ENCODE measurements at places on chromosomes 13 and 19.

DNA sequence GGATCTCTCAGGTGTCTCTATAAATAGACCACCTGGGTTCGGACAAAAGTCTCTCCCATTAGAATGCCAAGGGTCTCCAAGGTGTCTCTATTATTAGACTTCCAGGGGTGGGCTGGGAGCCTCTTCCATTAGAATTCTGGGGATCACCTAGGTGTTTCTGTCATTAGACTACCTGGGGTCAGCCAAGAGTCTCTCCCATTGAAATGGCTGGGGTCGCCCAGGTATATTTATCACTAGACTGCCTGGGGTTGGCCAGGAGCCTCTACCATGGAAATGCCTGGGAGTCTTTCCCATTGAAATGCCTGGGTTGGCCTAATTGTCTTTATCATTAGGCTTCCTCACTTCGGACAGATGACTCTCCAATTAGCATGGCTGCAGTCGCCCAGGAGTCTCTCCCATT lies 1565.5 kb downstream of the UQCRFS1 start:
- no peak for DNase-seq

DNA sequence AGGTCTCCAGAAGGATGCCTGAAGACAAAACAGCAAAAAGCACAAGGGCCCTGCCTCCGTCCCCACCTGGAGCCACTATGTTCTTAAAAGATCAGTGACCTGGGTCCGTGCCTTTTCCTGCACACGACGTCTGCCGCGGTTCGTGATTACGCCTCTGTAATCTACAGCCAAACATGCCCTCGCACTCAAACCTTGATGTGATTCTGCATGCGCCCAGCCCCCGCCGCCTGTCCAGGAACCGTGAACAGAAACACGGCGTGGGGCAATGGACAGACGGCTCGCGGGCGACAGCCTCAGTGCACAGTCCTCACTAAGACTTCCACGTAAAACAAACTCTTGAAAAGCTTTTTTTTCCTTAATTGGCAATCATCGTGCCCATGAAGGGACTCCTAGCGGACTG lies 15.5 kb downstream of the C13orf46 start:
- DNase-seq: no peak

GRCh38 chr19:48310227-48310626 lies 15.1 kb upstream of the EMP3 start:
- DNase-seq: no peak

DNA sequence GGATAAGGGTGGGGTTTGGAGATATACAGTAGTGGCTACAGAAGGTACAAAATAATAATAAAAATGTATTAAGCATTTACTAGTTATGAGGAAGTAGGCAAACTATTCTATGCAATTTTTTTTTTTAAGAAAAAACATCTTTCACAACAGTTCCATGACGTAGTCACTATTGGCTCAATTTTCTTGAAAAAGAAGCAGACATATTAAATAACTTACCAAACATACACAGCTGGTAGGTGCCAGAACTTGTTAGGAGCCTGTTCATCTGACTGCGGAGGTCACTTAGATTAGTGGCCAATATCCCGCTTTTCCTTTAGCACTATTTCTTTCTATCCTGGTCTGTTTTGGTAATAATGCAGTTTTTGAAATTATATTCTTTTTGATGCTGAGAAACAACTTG lies 593.5 kb downstream of the KCTD12 start:
- no peak for DNase-seq

DNA sequence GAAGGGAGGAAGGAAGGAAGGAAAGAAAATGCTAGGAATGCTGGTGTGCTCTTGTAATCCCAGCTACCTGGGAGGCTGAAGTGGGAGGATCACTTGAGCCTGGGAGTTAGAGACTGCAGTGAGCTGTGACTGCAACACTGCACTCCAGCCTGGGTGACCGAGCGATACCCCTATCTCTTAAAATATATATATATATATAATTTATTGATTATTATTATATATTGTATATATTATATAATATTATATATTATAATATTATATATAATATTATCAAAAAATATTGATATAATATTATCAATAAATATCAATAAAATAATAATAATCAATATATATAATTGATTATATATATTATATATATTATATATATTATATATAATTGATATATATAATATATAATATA lies 8.6 kb upstream of the ADGRL1 start:
- DNase-seq: no peak

GRCh38 chr19:27860309-27860934 lies 1352.5 kb downstream of the UQCRFS1 start:
- DNase-seq: no peak

DNA sequence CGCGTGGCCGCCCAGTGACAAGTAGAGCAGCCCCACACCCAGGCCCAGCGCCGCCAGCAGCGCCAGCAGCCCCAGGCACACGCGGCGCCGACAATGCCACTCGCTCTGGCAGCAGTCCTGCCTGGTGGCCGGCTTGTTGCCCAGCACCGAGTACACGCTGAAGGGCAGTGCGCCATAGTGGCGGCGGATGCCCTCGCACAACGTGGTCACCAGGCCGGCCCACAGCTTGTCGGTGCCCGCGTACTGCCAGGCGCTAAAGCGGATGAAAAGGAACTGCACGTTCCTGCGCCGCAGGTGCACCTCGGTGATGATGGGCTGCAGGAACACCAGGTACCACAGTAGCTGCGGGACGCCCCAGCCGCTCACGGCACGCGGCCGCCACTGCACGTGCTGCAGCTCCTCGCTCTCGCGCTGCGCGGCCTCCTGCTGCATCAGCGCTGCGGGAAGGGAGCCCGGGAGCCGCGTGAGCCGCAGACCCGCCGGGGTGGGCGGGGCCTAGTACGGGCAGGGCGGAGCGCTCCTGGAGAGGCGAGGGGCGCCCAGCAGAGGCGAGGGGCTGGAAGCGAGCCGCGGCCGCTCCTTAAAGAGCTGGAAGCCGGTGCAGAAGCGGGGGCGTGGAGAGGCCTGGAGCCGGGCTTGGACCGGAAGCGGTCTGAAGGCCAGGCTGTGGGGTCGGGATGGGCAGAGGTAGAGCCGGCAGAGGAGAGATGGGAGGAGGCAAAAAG lies 7.3 kb downstream of the NKPD1 start:
- DNase-seq: peak; percentile 31

DNA sequence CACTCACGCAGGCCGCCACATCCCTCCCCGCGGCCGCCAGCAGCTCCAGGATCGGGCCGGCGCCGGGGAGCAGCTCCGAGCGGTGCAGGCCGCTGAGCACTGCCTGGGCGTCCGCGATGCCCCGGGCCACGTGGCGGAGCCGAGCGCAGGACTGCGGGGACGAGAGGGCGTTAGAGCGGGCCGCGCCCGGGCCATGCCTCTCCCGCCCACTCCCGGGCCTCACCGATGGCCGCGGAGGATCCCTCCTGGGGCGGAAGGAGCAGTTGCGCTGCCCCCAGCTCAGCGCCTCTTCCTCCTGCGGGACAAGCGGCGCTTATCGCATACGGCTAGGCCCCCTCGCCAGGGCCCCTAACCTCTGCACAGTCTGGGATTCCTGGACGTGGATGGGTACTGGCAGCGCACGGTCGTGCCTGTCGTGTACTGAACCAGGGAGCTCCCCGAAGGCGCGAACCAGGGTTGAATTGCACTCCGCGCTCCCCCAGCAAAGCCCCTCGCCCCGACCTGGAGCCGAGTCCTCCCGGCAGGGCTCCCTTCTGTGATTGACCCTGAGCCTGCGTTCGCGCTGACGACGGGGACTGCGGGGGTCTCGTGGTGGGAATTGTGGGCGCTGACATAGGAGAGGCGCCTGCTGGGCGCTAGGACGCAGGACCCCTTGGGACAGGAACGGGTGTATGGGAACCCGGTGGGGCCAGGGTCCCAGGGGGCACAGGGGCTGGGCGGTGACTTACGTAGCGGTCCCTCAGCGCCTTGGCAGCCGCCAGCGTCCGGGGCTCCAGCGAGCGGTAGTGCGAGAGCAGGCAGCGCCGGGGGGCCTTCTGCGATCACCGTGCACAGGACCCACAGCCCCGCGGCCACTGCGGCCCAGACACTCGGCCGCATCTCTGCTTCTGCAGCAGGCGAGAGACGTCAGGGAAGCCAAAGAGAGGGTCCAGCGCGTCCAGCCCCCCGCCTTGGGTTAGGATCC lies 673 bp downstream of the IFNL4 start:
- no peak for DNase-seq

GRCh38 chr19:55642153-55643002 lies 1.1 kb upstream of the ZNF581 start:
- no peak for DNase-seq

- no peak for DNase-seq
These were observed 293.6 kb downstream of the DNAJC15 start for GRCh38 chr13:43316946-43317353.

DNA sequence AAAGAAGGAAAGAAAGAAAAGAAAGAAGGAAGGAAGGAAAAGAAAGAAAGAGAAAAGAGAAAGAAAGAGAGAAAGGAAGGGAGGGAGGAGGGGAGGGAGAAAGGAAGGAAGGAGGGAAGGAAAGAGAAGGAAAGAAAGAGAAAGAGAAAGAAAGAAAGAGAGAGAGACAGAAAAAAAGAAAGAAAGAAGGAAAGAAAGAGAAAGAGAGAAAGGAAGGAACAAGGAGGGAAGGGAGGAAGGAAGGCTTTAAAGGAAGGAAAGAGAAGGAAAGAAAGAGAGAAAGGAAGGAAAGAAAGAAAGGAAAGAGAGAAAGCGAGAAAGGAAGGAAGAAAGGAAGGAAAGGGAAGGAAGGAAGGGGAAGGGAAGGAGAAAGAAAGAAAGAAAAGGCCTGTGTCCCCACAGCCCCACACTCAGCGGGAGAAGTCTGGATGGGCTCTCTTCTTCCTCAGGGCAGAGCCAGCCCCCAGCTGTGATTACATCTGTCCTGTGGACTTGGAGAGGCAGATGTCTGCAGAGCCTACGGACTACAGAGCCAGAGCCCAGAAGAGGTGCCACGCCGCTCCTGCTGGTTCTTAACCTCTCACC lies 9.6 kb downstream of the PTPRH start:
- no peak for DNase-seq

- DNase-seq: no peak
These were observed 149.6 kb downstream of the IER2 start for GRCh38 chr19:13299838-13300237.

GRCh38 chr19:45191375-45191774 lies 12.8 kb downstream of the BLOC1S3 start:
- no peak for DNase-seq

- DNase-seq: no peak
These were observed 76.5 kb downstream of the FGF14 start for GRCh38 chr13:102325321-102325720.

DNA sequence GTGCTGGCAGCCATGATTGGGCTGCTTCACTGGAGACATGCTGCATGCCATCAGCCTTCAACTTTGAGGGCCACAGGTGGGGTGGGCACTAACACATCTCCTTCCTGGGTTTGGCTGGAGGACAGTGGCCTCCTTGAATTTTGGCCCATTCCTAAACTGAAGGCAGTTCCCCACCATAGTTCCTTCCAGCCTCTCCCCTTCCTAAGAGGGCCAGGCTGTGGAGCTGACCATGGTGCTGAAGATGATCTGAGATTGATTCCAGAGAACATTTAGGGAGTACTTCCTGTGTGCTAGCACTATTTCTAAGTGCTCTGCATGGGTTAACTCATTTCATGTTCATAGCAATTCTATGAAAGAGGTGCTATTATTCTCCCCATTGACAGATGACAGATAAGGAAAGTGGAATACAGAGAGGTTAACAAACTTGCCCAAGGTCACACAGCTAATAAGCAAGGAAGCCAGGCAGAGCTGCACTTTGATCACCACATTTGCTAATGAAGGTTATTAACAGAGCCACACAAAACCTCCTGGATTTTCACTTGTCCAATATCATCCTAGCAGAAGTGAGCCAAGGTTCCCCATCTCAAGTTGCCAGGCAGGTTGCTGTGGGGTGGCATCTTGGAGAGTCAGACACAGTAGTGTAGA lies 175.3 kb downstream of the ZIC5 start:
- DNase-seq: no peak

GRCh38 chr13:56189439-56189838 lies 951.3 kb upstream of the PRR20A start:
- DNase-seq: no peak

DNA sequence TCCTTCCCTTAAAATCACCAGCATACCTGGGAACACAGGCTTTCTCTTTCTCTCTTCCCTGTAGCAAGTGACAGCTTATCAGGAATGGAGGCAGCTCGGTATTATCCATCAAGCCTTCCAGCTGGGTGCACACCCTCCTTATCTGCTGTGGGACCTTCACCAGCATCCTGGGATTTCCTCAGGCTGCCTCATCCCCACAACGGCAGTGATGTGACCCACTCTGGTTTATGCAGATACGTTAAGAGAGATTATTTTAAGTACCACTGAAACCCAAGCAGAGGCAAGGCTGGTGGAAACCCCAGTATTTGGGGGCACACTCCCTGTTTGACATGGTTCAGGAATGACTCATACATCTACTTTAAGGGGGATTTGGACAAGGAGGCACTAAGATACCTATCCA lies 192.1 kb downstream of the TM9SF2 start:
- DNase-seq: no peak

GRCh38 chr19:33794683-33795369 lies 1.8 kb upstream of the KCTD15 start:
- no peak for DNase-seq

DNA sequence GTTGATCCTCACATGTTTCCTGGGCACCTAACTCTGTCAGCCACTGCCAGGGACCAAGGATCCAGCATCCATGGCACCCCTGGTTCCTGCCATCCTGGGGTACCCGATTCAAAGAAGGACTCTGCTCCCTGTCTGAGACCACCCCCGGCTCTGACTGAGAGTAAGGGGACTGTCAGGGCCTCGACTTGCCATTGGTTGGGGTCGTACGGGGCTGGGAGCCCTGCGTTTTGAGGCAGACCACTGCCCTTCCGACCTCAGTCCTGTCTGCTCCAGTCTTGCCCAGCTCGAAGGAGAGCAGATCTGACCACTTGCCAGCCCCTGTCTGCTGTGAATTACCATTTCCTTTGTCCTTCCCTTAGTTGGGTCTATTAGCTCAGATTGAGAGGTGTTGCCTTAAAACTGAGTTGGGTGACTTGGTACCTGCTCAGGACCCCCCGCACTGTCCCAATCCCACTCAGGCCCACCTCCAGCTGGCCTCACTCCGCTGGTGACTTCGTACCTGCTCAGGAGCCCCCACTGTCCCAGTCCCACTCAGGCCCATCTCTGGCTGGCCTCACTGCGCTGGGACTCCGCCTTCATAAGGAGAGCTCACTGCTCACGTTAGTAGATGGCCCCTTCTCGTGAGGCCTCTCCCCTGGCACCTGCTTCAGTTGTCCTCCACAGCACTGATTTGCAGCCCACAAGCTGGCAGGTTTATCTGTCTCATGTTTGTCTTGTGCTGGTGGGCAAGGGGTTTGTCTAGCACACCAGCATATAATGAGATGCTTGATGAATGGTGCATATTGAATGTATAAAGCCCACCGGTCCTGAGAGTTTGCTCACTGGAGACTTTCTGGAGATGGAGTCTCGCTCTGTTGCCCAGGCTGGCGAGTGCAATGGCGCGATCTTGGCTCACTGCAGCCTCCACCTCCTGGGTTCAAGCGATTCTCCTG lies 3.9 kb downstream of the RPL28 start:
- no peak for DNase-seq

DNA sequence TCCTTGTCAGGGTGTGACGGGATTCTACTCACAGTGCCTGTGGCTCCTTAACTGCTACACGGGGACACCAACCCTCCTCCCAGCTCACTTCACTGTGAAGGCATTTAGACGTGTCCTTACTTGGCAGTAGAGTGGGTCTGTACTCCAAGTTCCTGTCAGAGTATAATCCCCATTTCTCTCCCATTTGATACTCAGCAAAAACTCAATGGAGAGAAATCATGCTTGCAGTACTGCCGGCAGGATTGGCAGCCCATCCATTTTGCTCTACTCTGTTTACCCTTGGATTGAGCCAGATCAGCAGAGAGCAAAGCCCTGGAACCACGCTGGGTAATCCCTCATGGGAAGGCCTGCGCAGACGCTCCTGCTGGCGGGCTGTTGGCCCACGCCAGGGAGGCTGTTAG lies 28.9 kb downstream of the ARL11 start:
- no peak for DNase-seq

Measured in T-helper 1 cell (primary cell).